ENCODE measurements at places on chromosomes 6 and 20. TPM values are rescaled to one million over a fixed set of nuclear protein-coding genes. Genes with fewer than 3 reads are reported as not detected.

The OR14J1 gene
- not detected for total RNA-seq

The DLK2 gene
- total RNA-seq = 9.0 TPM

The SLC52A3 gene
- 0.38 TPM for total RNA-seq

The PERP gene
- 75.0 TPM for total RNA-seq

The RIPPLY2 gene
- total RNA-seq = 0.49 TPM

The SLC17A5 gene
- total RNA-seq = 12.0 TPM

The SIGLEC1 gene
- 0.02 TPM for total RNA-seq

The NHLRC1 gene
- 1.5 TPM for total RNA-seq

The AP5S1 gene
- total RNA-seq = 16.2 TPM

The NEURL2 gene
- 0.99 TPM for total RNA-seq

The HCK gene
- 0.05 TPM for total RNA-seq

The CDSN gene
- total RNA-seq = 0.05 TPM

The VWA7 gene
- total RNA-seq = 1.3 TPM

The MEI4 gene
- total RNA-seq = not detected

The COL11A2 gene
- total RNA-seq = 0.92 TPM

The NFYA gene
- total RNA-seq = 10.3 TPM

The MED23 gene
- 5.9 TPM for total RNA-seq

The KHDRBS2 gene
- not detected for total RNA-seq

The ENPP1 gene
- total RNA-seq = 1.0 TPM

The TFAP2C gene
- total RNA-seq = 11.7 TPM

The IL20RA gene
- not detected for total RNA-seq

The CRISP3 gene
- not detected for total RNA-seq

The LPA gene
- 0.10 TPM for total RNA-seq

The GTF3C6 gene
- 96.2 TPM for total RNA-seq

The HLA-DRB1 gene
- total RNA-seq = not detected

The ZBTB24 gene
- 4.8 TPM for total RNA-seq

The MRAP2 gene
- 1.8 TPM for total RNA-seq

The LAMA4 gene
- total RNA-seq = 0.80 TPM

The NTSR1 gene
- 0.05 TPM for total RNA-seq

The CDH22 gene
- total RNA-seq = 0.10 TPM

The PLTP gene
- 1.6 TPM for total RNA-seq

The GABRR1 gene
- total RNA-seq = not detected

The TP53TG5 gene
- total RNA-seq = not detected

The EFCAB8 gene
- total RNA-seq = not detected

The MAVS gene
- 18.4 TPM for total RNA-seq

The BPIFB2 gene
- not detected for total RNA-seq

The CCR6 gene
- total RNA-seq = 0.08 TPM

The KCNQ5 gene
- 1.3 TPM for total RNA-seq

The UNC5CL gene
- total RNA-seq = 0.65 TPM

The SIRPG gene
- total RNA-seq = not detected

The BHLHE23 gene
- total RNA-seq = not detected

The C20orf202 gene
- total RNA-seq = not detected

The MCM8 gene
- total RNA-seq = 24.3 TPM

The MAP7 gene
- 19.0 TPM for total RNA-seq
